Activated T-helper 17 cell treated with anti-CD3 and anti-CD28 coated beads, Interleukin-2, amount 50 U/mL, for 72 hours (primary cell): ENCODE measurements at places on chromosomes 5 and 9.

GRCh38 chr5:166369807-166370206, 1921.6 kb upstream of the WWC1 start:
- no peak for ATAC-seq

DNA sequence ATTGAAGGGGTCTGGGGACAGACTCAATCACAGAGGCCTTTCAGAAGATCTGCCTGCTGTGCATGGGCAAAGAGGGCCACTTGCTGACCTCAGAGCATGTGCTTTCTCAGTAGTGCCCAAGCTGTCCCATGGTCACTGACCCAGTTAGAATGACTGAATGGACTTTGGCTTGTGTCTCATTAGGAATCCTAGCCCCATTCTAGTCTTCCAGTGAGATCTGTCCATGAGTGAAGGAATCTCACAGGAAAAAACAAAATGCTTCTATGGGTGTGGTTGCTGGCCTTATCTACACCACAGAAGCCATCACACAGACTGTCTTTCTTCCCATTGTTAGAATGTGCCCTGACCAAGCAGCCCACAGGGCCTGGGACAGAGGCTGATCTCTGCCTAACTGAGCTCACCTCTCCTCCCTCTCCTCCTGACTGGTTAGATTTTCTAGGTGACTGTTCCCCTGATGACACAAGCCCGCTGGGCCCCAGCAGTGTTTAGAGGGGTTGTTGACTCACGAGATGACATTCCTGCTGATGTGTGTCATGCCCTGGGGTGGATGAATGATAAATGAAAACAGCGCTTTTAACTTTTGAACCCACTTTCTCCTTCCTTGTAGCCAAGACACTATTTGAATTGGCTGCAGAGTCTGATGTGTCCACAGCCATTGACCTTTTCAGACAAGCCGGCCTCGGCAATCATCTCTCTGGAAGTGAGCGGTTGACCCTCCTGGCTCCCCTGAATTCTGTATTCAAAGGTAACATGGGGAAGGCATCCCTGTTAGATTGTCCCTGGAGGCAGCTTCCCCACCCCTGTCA, 24.8 kb downstream of the TGFBI start:
- ATAC-seq: peak; percentile 68

- no peak for ATAC-seq
Observed at GRCh38 chr5:169343766-169344165, 42.8 kb upstream of the SLIT3 start.

GRCh38 chr5:163695830-163696578, 190.6 kb downstream of the MAT2B start:
- peak; percentile 62 for ATAC-seq

- ATAC-seq: no peak
Observed at GRCh38 chr5:133818869-133819600, 149.4 kb downstream of the C5orf15 start.

DNA sequence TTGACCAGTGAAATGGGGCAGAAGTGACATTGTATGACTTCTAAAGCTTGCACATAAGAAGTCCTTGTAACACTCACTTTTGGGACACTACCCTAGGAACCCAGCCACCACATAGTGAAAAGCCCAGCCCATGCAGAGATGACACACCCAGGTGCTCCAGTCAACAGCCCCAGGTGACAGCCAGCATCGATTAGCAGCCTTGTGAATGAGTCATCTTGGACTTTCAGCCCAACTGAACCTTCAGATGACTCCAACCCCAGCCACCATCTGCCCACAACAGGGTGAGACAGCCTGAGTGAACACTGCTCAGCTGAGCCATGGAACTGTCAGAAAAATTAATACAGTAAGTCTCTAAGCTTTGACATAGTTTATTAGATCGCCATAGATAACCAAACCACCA, 458.6 kb downstream of the ZSWIM6 start:
- ATAC-seq: peak; percentile 85

DNA sequence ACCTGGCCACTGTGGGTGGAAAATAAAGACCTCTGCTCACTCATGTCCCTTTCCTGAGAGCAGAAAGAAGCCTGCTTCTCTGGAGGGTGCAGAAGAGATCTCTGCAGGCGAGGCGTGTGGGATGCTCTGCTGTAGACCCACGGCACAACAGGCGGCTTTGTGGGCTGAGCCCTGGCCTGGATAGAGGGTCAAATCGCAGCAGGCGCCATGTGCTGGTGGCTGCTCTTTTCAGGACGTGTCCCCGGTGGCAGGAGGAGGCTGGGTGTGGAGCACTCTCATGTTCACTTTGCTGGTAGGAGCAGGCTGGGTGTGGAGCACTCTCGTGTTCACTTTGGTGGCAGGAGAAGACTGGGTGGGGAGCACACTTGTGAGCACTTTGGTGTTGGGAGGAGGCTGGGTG, 35.1 kb downstream of the IRX4 start:
- no peak for ATAC-seq

DNA sequence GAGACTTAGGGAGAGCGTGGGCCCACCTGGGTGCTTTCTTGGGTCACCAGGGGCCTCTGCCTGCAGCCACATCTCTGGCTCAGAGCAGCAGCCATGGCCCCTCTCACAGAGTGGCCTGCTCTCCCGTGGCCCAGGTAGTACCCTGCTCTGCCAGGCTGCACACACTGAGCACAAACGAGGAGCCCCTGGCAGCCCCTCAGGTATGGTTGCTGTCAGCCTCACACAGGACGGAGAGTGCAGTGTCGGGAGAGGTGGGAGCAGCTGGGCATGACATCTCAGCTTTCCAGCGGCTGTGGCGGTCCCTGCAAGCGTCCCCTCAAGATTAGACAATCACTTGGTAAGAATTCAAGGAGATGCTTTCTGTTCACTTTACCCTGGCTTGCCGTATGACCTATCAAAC, 137.0 kb upstream of the IRX4 start:
- ATAC-seq: no peak

DNA sequence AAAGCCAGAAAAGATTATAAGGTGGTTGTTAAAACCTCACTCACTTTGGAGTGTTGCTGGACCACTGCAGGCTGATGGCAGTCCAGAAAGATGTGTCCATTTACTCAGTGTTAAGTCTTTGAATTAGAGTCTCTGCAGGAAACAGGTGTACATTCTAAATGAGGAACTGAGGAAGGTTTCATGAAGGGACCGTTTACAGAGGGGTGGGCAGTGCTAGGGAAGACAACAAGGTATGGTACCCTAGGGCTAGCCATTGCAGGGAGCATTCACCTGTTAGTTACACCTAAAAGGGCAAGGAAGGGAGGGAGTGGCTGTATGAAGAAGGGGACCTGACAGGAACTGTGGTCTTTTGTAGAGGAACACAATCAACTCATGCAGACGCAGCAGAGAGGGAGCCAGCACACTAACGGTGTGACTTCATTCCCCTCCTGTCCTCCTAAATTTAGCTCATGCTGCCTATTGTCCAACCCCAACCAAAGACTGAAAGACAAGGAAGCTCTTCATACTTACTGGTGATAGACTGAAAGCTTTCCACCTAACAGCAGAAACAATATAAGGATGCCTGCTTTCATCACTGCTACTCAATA, 32.2 kb upstream of the PAX5 start:
- ATAC-seq: no peak

GRCh38 chr5:65163698-65164097, 318.0 kb downstream of the ADAMTS6 start:
- ATAC-seq: no peak

GRCh38 chr9:112898872-112899311, 8.2 kb upstream of the SLC46A2 start:
- ATAC-seq: no peak

GRCh38 chr9:2889023-2889422, 45.1 kb upstream of the PUM3 start:
- no peak for ATAC-seq

GRCh38 chr5:179238628-179238970, 106.7 kb downstream of the ADAMTS2 start:
- ATAC-seq: no peak

GRCh38 chr9:78295731-78296130, 1.2 kb upstream of the PSAT1 start:
- no peak for ATAC-seq

DNA sequence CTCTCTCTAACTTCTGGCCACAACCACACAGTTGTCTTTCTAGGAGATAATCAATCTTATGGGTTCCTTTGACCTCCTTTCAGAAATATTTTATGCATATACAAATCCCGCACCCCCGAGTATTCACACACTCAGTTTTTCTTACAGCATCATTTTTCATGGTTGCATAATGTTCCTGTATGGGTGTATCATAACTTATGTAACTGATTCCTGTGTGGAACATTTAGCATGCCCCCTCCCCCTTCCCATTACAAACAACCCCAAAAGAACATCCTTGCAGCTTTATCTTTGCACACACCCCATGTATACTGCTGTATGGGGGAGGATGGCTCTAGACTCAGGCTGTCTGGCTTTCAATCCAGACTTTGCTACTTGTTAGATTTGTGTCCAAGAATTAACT, 93.8 kb downstream of the PSD2 start:
- no peak for ATAC-seq

GRCh38 chr5:139148986-139149385, 49.2 kb downstream of the SIL1 start:
- ATAC-seq: no peak

DNA sequence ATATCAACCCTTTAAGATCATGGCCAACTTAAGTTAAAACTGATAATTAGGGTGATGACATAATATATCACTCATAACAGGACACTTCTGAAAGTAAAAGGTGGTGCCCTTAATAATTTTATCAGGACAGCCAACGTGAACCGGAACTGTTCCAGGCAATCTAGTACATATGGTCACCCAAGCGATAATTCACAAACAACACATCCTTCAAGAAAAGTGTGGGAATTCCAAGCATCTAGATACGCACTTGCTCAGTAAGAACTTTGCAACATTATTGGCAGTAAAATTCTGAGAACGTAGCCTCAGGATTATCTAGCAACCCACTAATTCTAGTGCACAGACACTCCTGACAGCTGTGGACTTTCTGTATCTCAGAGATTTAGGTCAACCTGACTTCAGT, 85.7 kb downstream of the ALDH7A1 start:
- no peak for ATAC-seq

- ATAC-seq: peak; percentile 45
Observed at GRCh38 chr9:114769624-114770023, 36.2 kb downstream of the TNFSF15 start.

DNA sequence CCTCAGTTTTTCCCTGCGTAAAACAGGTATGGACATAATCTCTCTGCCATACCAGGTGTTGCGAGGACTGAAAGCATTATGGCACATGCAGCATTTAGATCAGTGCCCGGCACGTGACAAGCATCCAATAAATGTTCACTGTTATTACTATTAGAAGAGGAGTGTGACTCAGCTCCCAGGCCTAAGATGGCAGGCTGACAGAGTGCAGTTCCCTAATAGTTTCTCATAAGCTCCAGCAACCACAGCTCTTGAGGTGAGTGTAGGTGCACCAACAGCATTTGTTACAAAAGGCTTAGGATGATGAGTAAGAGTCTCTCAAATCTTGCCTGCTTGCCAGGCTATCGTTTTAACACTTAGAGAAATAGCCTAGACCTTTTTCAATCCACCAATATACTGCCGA, 28.9 kb upstream of the GLIS3 start:
- ATAC-seq: no peak

DNA sequence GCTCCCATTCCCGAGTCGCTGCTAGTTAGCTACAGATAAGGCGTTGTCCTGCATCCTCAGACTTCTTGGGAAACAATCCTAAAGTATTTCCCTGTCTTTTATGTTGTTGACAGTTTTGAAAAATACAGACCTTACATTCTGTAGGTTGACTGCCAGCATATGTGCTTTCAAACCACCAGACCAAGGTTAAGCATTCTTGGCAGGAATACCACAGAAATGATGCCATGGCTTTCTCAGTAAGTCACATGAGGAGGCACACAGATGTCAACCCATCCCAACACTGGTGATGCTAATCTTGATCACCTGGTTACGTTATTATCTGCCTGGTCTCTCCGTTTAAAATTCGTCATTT, 871 bp downstream of the GLE1 start:
- ATAC-seq: no peak

DNA sequence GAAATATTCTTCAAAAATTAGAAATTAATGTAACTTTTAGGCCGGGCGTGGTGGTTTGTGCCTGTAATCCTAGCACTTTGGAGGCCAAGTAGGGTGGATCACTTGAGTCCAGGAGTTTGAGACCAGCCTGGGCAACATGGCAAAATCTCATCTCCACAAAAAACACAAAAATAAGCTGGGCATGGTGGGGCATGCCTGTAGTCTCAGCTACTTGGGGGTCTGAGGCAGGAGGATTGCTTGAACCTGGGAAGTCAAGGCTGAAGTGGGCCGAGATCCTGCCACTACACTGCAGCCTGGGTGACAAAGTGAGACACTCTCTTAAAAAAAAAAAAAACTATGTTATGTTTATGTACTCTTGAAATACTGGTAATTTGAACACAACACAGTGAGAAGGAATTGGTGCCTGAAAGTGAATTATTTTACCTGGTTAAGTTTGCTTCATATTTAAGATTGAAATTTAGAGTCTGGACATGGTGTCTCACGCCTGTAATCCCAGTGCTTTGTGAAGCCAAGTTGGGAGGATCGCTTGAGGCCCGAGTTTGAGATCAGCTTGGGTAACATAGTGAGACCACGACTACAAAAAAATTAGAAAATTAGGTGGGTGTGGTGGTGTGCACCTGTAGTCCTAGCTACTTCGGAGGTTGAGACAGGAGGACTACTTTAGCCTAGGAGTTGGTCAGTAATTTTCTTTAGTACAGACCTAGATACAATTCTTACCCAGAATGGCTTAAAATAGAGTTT, 15.0 kb downstream of the ARRDC3 start:
- no peak for ATAC-seq

GRCh38 chr9:126304207-126304970, 22.2 kb upstream of the MVB12B start:
- no peak for ATAC-seq

GRCh38 chr9:114434878-114435311, 47.1 kb upstream of the AKNA start:
- peak; percentile 40 for ATAC-seq

- no peak for ATAC-seq
Observed at GRCh38 chr5:115602591-115603125, 379 bp upstream of the TICAM2 start.

- ATAC-seq: no peak
Observed at GRCh38 chr5:178182158-178182876, 4.9 kb downstream of the GMCL2 start.

DNA sequence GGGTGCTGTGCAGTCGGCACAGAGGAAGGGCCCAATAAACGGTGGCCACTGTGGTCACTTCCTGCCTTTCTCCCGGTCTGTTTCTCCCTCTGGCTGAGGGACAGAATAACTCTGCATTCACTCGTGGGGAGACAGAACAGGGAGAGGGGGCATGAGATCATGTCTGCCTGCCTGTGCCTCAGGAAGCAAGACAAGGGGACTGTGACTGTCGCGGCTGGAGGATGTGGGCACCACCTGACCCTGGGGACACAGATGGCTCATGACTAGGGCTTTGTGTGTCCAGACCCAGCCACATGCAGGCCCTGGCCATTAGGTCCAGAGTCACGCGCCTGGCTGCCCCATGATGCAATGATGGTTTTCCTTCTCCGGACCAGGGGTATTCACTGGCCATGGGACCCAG, 5.8 kb downstream of the TRUB2 start:
- no peak for ATAC-seq

DNA sequence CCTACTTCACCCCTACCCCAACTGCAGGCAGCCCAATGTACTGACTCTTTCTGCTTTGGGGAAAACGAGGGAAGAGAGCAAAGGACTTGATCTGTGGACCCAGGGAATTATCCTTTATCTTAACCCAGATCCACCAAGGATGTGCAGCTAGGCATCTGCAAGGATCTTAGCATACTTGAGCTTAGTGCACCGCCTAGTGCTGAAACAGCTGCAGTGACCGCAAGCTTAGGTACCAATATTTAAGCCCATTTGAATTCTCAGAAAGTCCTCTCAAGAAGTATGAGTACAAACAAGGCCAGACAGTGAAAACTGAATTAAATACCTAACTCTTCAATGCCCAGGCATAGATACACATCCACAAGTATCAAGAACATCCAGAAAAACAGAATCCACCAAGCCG, 576.7 kb upstream of the ADAMTS16 start:
- ATAC-seq: no peak
